ENCODE measurements at places on chromosomes 1 and 21.
A peak's percentile ranks its signal among the peaks of the same experiment; 100 is the strongest.

GRCh38 chr1:235782601-235783000 lies 84.1 kb downstream of the LYST start:
- DNase-seq, result no peak

GRCh38 chr1:178725466-178726086 lies 532 bp downstream of the RALGPS2 start:
- peak; percentile 66 for DNase-seq

- DNase-seq, result no peak
Measured at GRCh38 chr1:64077281-64077940, 126.0 kb upstream of the UBE2U start.

GRCh38 chr1:166927701-166928100 lies 47.6 kb downstream of the ILDR2 start:
- DNase-seq, result no peak

- DNase-seq, result no peak
Measured at GRCh38 chr1:198657550-198658064, 18.8 kb downstream of the PTPRC start.

- no peak for DNase-seq
Measured at GRCh38 chr21:38123626-38124025, 133.2 kb upstream of the KCNJ15 start.

DNA sequence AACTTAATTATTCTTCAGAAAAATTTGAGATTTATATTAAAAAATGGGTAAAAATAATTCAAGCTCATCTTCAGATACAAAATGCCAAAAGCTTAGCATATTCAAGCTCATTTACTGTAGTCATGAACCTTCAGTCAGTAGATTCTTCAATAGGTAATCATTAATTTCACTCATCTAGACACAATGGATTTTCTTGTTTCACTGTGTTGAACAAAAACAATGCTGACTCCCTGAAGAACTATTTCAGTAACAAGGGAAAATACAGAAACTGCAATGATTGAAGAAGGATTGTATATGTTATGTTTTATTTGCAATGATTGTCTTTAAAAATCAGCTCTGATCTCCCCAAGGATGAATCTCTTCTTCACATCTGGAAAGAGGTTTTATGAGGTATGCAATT lies 9.2 kb upstream of the HOOK1 start:
- no peak for DNase-seq

- no peak for DNase-seq
Measured at GRCh38 chr1:19859876-19860275, 22.3 kb upstream of the OTUD3 start.

- DNase-seq, result no peak
Measured at GRCh38 chr21:37873655-37874054, 42.6 kb downstream of the KCNJ6 start.
